Urinary bladder (tissue), 4 donors: ENCODE measurements at places on chromosomes 1 and 21. TPM values are rescaled to one million over a fixed set of nuclear protein-coding genes. Genes with fewer than 3 reads are reported as not detected.

The OR14K1 gene
- polyA plus RNA-seq = not detected

- no peak for DNase-seq
Measured at GRCh38 chr1:60583696-60584095, 498.7 kb upstream of the NFIA start.

DNA sequence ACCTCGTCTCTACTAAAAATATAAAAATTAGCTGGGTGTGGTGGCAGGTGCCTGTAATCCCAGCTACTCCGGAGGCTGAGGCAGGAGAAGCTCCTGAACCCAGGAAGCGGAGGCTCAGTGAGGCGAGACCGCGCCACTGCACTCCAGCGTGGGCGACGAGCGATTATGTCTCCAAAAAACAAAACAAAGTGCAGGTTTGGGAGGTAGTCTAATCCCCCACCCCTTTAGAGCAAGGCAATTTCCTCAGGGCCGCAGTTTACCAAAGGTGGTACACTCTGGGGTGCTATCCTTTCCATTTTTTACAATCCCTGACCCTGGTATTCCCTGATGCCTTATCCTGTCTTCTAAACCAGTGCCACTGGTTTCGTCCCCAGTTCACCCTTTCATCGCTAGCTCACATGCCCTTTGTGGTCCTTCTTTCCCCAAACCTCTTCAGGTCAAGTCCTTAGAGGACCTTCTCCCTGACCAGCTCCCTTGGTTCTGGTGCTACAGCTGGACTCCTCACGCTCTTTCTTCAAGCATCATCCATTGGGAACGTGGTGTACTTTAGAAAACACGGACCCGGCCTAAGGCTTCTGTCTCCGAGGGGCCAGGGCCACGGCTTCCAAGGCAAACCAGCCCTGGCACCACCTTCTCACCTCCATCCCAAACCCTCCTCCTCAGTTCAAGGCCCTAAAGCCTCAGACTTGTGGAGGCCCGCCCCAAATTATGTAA is 873 bp downstream of the IFT25 start:
- DNase-seq = no peak

- no peak for DNase-seq
Measured at GRCh38 chr1:54846301-54846700, 40.7 kb downstream of the DHCR24 start.

- no peak for DNase-seq
Measured at GRCh38 chr1:17007121-17007520, 4.6 kb downstream of the ATP13A2 start.

DNA sequence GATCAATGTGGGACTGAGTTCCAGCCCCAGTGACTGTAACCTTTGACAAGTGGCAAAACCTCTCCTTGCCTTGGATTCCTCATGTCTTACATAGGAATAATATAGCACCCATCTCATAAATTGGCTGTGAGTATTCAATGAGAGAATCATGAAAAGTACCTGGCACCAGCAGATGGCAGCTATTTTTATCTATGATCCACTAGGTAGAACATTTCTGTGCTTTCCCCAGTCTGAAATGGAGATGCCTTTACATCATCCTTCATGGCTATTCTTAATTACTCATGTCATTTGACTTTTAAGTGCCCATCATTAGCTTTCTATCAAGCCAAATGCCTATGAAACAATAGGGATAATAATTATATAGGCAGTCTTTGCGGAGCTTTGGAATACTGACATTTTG is 130.1 kb downstream of the TGFB2 start:
- DNase-seq = no peak
